SK-N-MC (cell line): ENCODE measurements at places on chromosomes 6 and 20.

DNA sequence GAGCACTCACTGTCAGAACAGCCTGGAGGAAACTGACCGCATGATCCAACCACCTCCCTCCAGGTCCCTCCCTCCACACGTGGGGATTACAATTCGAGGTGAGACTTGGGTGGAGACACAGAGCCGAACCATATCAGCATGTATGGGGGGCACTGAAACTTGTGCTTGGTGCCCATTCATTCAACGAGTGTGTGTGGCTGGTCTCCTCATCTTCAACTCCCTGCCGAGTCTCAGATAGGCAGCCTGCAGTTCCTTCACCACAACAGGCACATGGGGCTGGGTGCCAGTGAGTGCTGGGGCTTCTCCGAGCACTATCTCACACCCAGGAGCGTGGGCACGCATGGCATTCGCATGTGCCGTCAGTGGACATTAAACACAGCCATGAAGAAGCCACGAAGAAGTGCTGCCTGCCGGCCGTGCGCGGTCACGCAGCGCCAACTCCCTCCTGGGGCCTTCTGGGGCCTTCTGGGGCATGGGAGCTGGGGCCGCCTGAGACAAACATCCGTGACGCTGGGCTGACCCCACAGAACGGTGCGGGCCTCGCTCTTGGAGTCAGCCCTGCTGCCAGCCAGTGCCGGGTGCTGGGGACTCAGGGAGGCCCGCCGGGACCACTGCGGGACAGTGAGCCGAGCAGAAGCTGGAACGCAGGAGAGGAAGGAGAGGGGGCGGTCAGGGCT is 714 bp upstream of the RTEL1 start:
- no peak for DNase-seq

- DNase-seq: no peak
Observed at GRCh38 chr20:63318391-63319163, 25.6 kb downstream of the COL20A1 start.

GRCh38 chr6:146543211-146543939 is at the start of gene RAB32:
Gene RAB32 (plus strand): TSS chr6:146543833. CDS start chr6:146543872, 39 bp downstream.
- no peak for DNase-seq

GRCh38 chr6:22113026-22113766 is 183.6 kb downstream of the PRL start:
- DNase-seq: no peak

DNA sequence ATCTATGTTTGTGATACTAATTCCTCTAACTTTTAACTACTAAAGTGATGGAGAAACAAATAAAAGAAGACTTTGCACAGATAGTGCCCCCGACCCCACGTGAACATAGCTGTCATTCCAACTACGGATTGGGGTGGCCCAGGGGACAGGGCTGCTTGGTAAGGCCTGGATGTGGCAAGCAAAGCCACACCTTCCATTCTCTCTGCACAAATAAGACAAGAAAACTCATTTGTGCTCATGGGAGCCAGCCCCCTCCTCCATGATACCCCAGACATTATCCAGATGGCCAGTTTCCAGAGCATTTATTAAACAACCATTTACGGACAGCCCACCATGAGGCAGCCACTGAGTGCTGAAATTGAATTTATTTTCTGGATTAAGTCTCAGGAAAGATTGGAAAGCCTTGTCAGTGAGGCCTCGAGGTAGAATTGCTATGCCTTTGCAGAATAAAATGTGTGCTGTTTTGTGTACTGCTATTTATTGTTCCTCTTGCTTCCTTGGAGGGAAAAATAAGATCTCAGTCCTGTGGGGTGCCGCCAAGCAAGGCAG is 151.2 kb downstream of the UNC5CL start:
- no peak for DNase-seq

GRCh38 chr6:28589234-28589956 is 63.7 kb downstream of the GPX5 start:
- peak; percentile 97 for DNase-seq

DNA sequence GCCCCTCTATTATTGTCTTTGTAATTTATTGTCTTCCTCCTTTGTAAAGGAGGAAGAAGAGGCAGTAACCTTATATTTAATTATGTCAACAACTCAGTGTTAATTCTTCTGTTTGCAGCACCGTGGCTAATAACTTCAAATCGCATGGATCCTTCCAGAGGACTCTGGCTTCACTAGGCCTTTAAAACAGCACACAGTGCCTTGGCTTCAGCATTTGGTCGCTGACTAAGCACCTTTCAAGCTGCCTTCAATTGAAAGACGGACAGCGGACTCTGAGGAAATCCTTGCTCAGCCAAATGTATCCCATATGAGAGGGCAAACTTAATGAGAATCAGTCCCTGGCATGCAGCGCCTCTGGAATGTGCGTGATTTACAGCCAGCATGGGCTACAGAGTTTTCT is 64.2 kb downstream of the SGK1 start:
- peak; percentile 20 for DNase-seq

GRCh38 chr6:79070206-79070825 is 7.7 kb downstream of the PHIP start:
- DNase-seq: no peak

DNA sequence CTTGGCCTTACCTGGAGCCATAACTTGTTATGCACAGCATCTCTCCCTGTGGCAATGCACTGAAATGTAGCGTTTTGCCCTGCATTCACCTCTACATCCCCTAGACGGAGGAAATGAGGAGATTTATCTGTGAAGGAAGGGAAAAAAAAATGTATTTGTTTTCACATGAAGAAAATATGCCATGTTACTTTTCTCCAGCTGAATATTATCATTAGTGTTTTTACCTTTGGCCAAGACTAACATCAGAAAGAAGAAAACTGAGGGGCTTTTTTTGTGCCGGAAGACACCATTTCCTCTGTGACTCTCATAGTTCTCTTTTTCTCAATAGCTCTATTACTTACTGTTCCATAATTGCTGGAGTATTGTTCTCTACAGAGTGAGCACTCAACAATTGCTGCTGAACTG is 280.4 kb downstream of the PTPRK start:
- DNase-seq: no peak

GRCh38 chr6:2611092-2611491 is 139.6 kb downstream of the MYLK4 start:
- DNase-seq: no peak

GRCh38 chr6:145818796-145819195 is 4.2 kb upstream of the FBXO30 start:
- no peak for DNase-seq

- DNase-seq: no peak
Observed at GRCh38 chr6:142938510-142938909, 6.5 kb downstream of the HIVEP2 start.
